NCI-H526 treated with DMSO at 0.1 percent for 48 hours (cell line): ENCODE measurements at places on chromosomes 11 and 22.
A peak's percentile ranks its signal among the peaks of the same experiment; 100 is the strongest.

DNA sequence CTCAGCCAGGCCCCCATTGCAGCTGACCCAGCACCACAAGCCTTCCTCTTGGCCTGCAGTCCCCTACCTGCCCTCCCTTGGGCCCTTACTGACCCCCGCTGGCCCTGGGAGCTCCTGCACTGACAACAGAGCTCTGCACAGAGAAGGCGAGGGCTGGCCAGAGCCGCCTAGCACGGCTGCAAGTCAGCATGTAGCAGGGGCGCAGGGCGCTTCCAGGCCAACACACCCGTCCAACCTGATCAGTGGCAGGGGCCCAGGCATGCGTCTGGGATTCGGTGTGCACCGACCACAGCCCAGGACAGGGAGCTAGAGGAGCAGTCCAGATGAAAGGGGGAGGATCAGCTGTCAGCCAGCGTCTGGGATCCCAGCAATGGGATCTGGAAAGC, 7.6 kb downstream of the WNT7B start:
- no peak for DNase-seq

DNA sequence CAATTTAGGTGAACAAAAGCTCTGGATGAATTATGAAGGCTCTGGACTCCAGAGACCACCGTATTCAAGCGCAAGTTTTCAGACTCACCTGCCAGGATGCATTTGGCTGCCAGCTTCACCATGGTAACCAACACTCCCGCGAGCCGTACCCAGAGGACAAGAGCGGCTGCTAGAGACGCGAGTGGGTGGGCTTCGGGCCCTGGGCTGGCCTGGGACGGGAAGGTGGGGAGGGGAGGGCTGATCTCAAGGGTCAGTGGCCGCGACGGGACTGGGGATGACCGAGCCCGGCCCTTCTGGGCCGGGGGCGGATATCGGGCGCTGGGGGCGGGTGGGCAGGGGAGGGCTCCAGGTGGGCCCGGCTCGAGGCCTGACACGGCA, 344 bp downstream of the IFT27 start:
- peak; percentile 5 for DNase-seq

DNA sequence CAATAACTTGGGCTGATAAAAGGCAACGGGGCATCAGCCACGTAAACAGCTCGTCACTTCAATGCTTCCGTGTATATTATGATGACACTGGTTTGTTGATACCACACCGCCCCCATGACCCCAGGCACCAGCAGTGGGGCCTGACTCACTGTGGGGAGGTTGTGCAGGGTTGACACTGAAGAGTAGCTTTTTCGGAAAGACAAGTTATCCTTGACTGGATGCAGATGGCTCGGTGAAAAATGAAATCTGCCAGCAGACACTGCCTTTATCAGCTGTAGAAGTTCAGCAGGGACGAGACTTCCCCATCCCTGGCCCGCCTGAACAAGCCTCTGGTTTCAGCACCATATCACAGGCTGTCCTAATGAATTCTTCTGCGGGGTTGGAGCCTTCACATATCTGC, 55.6 kb downstream of the WT1 start:
- no peak for DNase-seq

- DNase-seq: no peak
Observed at GRCh38 chr11:88327462-88328143, 9.9 kb downstream of the CTSC start.

GRCh38 chr11:117185736-117186430, 7.3 kb downstream of the SIDT2 start:
- DNase-seq: no peak

DNA sequence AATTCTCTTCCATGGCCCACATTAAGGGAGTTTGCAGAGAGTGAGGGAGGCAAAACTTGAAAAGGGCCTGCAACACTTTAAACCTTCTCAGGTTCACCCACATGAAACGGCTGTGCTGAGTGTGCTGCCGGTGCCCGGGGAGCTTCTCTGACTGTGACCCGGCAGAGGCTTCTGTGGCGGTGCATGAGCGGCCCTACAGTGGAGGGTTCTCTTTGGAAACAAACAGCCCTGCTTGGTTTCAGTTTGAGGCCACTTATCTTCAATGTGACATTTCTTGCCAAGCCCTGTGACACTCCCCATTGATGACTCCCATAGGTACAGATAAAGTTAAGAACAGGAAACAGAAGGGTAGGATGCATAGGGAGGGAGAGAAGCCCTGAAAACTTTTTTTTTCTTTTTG, 31.8 kb downstream of the FAM118A start:
- DNase-seq: no peak

DNA sequence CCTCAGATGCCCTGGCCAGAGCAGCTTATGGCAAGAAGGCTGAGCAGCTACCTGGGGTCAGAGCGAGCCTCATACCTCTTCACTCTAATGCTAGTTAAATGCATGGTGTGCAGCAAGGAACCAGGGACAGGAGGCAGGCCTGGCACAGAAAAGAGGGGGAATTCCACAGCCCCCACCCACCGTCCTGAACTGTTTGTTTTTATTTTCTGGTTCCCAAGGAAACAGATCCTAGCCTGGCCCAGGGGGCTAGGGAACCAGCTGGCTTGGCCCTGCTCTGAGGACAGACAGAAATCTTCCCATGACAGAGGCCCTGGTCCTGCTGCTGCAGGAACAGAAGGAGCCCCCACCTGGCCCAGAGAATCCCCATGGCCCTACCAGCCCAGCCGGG, 40.4 kb downstream of the SLCO2B1 start:
- no peak for DNase-seq

DNA sequence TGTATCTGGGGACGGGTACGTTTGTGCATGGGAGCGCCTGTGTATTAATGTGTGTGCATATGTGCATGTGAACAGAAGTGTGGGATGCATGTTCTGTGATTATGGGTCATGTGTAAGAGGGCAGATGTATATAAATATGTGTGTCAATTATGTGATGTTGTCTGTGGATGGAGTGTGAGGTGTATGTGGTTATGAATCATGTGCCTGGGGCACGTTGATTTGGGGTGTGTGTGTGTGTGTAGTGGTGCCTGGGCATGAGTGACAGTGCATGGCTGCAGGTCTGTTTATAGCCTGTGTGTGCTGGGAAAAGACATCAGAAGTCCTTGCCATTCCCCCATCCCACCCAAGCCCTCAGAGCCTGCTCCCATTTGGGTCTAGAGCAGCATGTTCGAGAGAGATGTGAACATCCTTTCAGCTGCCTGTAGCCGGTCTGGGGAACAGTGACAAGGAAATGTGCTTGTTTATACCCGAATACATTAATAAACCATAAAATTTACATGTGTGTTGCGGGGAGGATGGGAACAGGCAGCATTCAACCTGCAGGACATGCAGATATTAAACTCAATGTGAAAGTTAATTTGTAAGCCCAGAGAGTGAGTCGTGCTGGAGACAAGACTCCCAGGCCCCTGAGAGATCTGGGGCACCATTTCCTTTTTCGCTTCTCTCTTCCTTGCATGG, 129.0 kb downstream of the NECTIN1 start:
- peak; percentile 72 for DNase-seq
